ENCODE measurements at places on chromosomes 2 and 18. TPM values are rescaled to one million over a fixed set of nuclear protein-coding genes. Genes with fewer than 3 reads are reported as not detected.

The NR4A2 gene
- total RNA-seq, result under 0.01 TPM

The SLC11A1 gene
- 0.13 TPM for total RNA-seq

The PLCL1 gene
- total RNA-seq, result 2.0 TPM

The SUPT7L gene
- 9.9 TPM for total RNA-seq

The CDH2 gene
- 4.7 TPM for total RNA-seq

The CCDC150 gene
- 14.6 TPM for total RNA-seq

The CMPK2 gene
- 1.4 TPM for total RNA-seq

The HOXD9 gene
- 10.7 TPM for total RNA-seq

The CPO gene
- 0.19 TPM for total RNA-seq

The CNNM3 gene
- total RNA-seq, result 6.5 TPM

The CFAP210 gene
- total RNA-seq, result not detected

The FN1 gene
- total RNA-seq, result 3,127 TPM

The TMEM37 gene
- 0.49 TPM for total RNA-seq

The GPD2 gene
- total RNA-seq, result 58.7 TPM
